ENCODE measurements at places on chromosomes 3 and 15. TPM values are rescaled to one million over a fixed set of nuclear protein-coding genes. Genes with fewer than 3 reads are reported as not detected.

DNA sequence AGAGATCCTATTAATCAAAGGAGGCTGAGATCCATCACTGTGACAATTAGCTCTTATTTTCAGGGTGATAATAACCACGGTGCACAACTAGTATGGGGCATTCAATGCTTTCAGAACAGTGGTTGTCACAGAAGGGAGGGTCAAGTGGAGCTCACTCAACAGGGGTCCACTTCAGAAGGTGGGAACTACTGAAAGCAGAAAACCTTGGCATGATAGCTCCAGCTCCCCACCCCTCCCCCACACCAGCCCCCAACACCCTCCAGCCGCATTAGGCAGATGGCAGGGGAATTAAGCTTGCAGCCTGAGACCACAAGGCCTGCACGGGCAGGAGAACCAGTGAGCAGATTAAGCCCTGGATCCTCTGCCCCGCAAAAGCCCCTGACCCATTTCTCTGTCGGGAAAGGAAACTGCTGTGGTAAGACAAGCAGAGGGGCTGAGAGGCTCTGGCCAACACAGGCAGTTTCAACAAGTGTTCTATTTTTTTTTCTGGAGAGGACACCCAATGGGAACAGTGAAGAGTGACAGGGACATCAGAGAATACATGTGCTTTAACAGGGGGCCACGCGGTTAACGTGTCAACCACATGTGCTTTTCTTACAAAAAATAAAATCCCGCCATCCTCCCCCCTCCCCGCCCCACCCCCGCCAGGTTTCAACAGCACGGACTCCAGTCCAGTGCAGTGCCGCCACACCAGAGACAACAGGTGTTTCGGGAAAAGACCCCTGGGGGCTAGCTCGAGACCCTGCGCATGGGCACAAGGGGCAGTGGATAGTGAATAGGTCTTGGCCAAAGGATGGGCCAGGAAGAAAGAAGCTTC lies 997 bp downstream of the FYCO1 start:
- DNase-seq = peak; percentile 38

GRCh38 chr15:45668386-45668785 lies 33.6 kb downstream of the SQOR start:
- no peak for DNase-seq

GRCh38 chr3:45950686-45951600 lies 7.7 kb downstream of the CXCR6 start:
- no peak for DNase-seq

DNA sequence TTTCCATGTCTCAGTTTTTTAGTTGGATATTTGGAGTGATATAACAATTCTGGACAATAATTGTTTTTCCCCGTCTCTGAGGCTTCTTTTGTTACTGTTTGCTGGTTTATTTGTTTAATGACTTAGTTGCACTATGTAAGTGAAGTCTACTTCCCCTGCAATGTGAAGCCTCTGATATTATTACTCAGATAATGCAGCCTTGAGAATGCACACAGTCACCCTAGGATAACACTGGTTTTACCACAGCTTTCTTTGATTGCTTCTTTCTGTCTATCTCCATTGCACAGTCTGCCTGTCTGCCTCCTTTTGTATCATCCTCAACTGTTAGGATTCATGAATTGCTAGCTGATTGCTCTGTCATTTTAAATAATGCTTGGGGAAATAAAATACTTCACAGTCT lies 208.7 kb upstream of the ROBO1 start:
- no peak for DNase-seq

DNA sequence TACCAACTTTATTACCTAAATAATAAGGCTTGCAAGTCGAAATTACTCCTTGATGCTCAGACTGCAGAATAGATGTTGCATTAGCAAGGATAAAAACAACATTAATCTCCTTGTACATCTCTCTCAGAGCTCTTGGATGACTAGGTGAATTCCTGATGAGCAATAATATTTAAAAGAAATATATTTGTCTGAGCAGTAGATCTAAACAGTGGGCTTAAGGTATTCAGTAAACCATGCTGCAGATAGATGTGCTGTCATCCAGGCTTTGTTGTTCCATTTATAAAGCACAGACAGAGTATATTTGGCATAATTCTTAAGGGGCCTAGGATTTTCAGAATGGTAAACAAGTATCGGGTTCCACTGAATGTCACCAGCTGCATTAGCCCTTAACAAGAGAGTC lies 257.1 kb downstream of the TUSC7 start:
- DNase-seq = no peak

GRCh38 chr3:186365202-186365974 lies 3.4 kb upstream of the DGKG start:
- no peak for DNase-seq

DNA sequence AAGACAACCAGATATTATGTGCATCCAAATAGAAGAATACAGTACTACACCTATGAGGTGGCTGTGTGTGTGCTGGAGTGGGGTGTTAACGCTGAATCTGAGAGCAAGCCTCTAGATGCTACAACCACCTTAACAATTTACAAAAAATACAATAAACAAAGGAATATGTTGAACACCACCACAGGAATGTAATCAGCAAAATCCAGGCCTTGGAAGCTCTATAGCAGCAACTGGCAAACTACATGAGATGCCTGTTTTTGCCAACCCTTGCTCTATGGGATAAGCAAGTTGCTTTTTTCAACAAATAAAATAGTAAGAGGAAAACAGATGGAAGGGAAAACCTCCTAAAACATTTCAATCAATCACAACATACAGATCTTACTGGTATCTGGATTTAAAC lies 23.9 kb downstream of the SLTM start:
- DNase-seq = no peak

GRCh38 chr3:10852066-10852808 lies 36.2 kb downstream of the SLC6A11 start:
- DNase-seq = no peak

DNA sequence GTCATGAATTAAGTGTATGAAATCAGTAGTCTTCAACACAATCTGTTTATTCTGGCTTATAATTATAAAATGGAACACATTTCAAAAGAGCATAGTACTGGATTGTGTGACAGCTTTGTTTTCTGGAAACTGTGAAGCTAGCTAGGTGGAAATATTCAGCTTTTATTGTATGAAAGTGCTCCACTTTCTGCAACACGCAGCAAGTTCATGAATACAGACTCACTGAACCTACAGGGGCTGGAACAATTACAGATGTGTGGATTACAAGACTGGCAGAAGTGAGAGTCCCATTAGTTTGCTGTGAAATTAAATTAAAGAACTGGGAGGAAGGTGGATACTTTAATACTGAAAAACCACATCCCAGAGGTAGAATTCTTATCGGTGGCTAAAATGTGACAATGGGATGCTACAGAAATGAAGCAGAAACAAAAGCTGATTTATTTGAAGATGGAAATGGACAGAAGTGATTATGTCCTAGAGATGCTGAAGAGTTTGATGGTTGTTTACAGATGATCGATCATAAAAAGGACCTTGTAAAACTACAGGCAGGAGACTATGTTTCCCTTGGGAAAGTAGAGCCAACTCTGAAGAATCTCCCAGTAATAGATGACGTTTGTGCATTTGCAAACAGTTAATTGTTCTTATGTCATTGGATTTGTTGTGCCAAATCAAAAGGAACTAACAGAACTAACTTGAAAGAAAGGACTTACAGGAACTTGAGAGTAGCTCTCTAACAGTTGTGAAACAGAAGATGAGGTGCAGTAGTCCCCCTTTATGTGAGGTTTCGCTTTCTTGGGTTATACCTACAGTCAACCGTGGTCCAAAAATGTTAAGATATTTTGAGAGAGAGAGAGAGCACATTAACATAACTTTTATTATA lies 15.7 kb downstream of the TF start:
- no peak for DNase-seq

GRCh38 chr3:53709860-53710674 lies 136.2 kb downstream of the CHDH start:
- DNase-seq = peak; percentile 59

GRCh38 chr3:176041812-176042211 lies 1155.5 kb downstream of the TBL1XR1 start:
- DNase-seq = no peak

DNA sequence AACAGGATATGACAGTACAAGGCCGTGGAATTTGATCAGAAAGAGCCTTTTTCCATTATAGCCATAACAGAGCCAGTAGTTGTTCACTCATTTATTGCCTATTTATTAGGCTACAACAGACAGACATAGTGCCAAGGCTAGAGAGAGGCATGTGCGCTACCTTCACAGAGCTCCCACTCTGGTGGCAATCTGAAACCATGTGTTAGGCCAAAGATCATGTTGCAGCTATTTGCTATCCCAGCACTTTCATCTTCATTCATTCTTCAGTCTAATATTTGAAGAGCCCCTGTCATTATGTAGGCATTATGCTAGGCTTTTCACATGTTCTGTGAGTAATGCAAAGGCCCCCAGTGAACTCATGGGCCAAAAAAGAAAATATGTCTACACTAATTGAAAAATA lies 404.8 kb downstream of the IGSF11 start:
- no peak for DNase-seq

DNA sequence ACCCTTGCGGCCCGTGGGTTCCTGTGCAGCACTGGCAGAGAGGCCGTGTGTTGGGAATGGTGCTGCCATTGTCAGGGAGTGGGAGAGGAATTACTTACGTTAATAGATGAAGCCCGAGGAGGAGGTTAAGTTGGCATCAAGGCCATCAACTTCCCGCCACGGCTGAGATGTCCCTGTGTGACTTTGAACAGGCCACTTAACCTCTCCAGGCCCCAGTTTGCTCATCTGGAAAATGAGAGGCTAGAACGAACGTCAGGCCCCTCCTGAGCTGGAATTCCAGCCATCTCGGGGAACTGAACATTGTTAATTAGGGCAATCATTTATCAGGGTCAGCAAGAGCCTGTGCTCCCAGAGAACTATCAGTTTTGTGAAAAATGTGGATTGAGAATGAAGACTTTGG lies 91.4 kb upstream of the MYZAP start:
- DNase-seq = no peak

GRCh38 chr3:42544492-42545283 lies 37.1 kb downstream of the SEC22C start:
- no peak for DNase-seq

DNA sequence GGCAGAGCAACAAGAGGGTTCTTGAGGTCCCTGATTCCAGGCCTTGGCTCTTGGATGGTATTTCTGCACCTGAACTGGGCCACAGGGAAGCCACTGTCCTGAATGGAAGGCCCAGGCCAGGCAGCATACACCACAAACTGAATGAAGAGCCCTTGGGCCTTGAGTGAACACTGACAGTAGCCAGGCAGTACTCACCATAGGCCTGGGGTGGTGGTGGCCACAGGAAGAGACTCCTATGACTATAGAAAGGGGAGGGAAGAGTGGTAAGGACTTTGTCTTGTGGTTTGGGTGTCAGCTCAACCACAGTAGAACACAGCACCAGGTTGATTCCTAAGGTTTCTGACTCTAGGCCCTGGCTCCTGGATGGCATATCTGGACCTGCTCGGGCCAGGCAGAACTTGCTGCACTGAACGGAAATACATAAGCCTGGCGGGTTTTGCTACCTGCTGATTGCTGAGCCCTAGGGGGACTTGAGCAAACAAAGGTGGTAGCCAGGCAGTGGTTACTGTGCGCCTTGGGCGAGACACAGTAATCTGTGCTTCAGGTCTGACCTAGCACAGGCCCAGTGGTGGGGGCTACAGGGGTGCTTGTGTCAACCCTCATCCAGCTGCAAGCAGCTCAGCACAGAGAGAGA lies 241.4 kb downstream of the ISL2 start:
- DNase-seq = no peak

GRCh38 chr3:33233884-33234283 lies 15.3 kb upstream of the SUSD5 start:
- DNase-seq = no peak

GRCh38 chr3:7574435-7574834 lies 713.5 kb downstream of the GRM7 start:
- DNase-seq = no peak

GRCh38 chr3:5568451-5568850 lies 380.9 kb downstream of the EDEM1 start:
- peak; percentile 30 for DNase-seq

- DNase-seq = peak; percentile 37
Observed at GRCh38 chr15:56249092-56249491, 5.4 kb upstream of the RFX7 start.

GRCh38 chr3:50347187-50347813 lies 1.8 kb upstream of the ZMYND10 start:
- DNase-seq = peak; percentile 80

- no peak for DNase-seq
Observed at GRCh38 chr3:151708868-151709267, 24.9 kb upstream of the AADACL2 start.

GRCh38 chr3:195462308-195462610 lies 19.4 kb upstream of the ACAP2 start:
- no peak for DNase-seq

DNA sequence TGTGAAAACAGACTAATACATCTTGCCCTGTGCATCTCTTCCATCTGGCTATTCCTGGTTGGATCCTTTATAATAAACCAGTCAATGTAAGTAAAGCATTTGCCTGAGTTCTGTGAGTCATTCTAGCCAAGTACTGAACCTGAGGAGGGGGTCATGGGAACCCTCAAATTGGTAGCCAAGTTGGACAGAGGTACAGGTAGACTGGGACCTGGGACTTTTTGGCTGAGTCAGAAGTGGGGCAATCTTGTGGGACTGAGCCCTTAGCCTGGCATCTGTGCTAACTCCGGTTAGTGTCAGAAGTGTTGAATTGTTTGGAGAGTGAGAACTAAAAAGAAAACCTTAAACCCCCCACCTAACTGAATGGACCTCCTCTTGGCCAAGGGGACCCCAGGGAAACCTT lies 21.0 kb upstream of the LIMD1 start:
- no peak for DNase-seq

DNA sequence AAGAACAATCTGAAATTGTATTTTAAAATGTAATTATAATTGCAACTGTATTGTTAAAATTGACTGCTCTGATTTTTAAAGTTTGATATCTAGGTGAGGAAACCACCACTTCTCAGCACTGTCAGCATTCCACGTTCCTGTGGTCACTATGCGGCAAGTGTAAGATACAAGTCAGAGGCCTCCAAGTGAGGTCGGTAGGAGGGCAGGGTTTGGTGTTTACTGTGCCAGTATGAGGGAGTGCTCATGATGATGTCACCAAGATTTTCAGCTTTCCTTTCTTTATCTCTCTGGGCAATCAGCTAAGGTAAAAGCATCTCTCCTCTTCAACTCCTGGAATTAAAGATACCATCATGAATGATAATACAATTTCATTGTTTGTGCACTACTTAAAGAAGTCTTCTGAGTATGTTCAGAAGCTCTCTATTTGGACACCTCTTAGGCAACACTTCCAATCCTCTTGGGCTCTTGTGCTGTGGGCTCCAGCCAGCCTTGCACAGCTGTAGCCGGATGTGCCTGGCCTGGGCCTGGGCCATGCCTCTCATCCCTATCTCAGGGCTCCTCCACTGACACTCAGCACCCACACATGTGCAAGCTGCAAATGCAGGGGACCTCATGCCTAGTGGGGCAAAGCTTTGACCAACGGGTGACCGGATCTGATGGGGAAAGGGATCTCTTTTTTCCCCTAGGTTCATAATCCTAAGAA lies 42.9 kb downstream of the CCR3 start:
- no peak for DNase-seq

SLC25A26 gene
- 14.2 TPM for total RNA-seq

BSN gene
- total RNA-seq = 0.27 TPM

KLHDC8B gene
- total RNA-seq = 0.91 TPM

LPP gene
- 102 TPM for total RNA-seq

MORF4L1 gene
- 286 TPM for total RNA-seq

PAQR9 gene
- total RNA-seq = not detected

FBXO40 gene
- not detected for total RNA-seq

PGBD4 gene
- total RNA-seq = 4.1 TPM

Measured in OCI-LY7 (cell line).